H1 (cell line): ENCODE measurements at places on chromosomes 5 and 9. TPM values are rescaled to one million over a fixed set of nuclear protein-coding genes. Genes with fewer than 3 reads are reported as not detected.

DNA sequence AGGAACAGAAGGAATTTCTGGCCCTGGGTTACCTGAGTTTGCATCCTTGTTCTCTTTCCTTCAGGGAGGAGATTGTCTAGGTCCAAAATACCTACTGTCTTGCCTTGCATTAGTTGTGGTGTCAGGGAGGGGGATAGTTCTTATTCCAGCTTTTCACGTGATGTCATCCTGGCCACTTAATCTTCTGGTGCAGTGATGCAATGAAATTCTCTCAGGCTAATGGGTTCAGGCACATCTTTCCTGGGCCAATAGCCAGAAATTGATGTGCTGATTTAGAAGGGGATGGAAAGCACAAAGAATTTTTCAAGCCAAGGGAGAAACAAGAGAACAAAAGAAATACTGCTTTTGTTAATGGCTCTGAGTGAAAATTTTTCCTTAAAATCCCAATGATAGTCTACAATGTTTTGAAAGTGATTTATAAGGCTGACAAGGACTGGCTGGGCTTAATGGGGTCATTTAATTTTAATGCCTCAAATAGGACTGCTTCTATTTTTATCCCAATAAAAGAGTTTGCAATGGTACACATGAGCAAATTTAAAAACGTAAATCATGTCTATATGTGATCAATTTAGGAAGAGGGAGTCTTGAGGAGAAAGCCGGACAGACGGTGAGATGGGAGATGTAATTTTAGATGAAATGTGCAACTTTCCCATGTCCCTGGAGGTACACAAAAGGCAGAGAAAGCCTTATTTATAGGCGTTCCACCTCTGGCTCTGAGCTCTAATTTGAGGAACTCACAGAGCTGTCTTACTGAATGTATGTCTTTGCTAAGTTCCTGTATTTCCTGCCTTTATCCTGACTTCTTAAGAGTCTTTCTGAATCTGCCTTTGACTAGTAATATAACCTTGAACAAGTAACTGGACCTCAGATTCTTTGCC, 89.3 kb upstream of the SV2C start:
- no peak for DNase-seq

GRCh38 chr9:126620478-126620877, 6.8 kb downstream of the LMX1B start:
- DNase-seq = no peak

DNA sequence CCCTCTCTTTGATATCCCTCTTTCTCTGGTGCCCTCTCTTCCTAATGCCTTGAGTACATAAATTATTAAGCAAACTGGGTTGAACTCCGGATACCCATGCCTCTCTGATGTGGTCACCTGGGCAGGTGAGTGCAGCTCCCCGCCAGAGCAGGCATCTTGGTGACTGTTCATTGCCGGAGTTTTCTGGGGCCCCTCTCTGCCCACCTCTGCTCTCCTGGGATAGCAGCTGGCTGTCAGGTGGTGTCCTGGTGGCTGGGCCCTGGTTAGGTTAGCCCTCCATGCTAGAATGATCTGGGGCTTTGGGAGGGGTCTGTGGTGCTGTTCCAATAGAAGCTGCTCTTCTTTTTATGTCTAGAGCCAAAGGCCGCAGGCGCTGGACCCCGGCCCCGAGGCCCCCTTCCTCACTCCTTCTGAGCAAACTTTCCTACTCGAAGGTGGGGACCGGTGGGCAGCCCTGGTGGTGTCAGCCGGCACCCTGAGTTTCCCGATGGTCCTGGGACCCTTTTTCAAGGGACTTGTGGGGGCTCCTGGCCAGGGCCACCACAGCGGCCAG, 4.9 kb upstream of the SCGB3A1 start:
- DNase-seq = no peak

DNA sequence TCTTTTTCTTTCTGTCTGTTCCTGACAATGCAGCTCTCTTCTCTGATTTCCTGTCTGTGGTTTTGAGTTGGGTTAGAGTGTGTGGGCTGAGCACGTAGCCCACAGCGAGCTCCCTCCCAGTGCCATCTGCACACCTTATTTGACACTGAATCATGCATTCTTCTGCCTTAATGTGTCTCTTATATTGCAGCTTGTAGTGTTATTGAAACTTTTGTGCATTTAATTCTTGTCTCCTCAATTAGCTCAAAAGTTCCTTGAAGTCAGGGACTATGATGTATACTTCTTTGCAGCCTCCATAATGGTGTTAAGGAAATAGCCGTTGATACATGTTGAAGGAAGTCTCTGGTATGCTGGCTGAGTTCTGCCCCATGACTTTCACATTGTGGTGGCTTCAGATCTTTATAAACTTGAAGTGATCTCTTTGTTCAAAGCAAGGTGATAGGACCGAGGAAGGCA, 576.2 kb upstream of the CLINT1 start:
- no peak for DNase-seq

GRCh38 chr5:68757626-68758212, 336.1 kb upstream of the SLC30A5 start:
- DNase-seq = no peak

DNA sequence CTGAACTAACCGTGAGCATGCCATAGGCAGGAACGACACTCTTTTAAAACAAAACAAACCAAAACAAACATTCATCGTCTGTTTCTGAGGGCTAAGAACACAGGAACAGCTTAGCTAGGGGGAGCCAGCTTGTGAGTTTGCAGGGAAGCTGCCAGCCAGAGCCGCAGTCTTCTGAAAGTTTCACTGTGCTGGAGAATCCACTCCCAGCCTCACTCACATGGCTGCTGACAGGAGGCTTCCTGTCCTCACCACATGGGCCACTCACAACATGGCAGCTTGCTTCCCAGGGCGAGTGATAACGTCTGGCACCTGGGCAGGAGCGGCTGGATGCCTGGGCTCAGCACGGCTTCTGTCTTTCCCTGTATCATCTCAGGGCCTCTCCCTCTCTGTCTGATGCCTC, 275.2 kb downstream of the MSX2 start:
- no peak for DNase-seq

DNA sequence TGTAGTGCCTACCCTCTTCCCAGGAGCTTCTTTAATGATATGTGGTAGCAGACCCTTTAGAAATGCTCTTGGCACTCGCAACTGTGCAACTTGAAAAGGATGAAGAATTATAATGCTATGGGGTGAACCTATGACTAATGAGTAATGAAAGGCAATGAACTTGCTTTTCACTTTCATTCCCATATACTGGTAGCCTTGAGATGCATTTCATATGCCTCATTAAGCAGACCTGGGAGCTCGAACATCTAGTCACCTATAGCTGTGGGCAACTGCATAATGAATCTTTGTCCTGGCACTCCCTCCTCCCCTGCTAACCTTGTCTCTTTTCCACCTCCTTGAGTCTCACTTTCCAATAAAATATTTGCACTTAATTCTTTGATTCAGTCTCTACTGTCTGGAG, 605.9 kb upstream of the DAB2 start:
- DNase-seq = no peak

- DNase-seq = no peak
Measured at GRCh38 chr5:40396317-40396716, 283.4 kb upstream of the PTGER4 start.

- DNase-seq = no peak
Measured at GRCh38 chr5:173969167-173970049, 19.6 kb upstream of the C5orf47 start.

DNA sequence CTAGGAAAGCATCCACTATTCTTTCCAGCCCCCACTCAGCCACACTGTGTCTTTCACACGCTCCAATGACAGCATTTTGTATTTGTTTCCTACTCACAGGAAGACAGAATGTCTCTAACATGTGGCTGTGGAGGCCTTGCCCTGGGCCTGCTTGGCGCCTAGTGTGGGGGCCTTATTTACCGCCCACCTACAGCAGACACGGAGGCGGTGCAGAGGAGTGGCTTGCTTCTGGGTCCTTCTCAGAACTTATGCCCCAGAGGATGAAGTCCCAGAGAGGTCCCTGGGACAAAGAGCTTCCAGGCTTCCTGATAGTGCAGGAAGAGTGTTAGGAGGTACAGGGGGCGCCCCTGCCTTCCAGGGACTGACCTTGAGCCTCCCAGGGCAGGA, 8.5 kb upstream of the MRNIP start:
- DNase-seq = no peak

GRCh38 chr5:111582993-111583601, 70.8 kb upstream of the STARD4 start:
- no peak for DNase-seq

GRCh38 chr5:142109331-142110045, 909 bp downstream of the NDFIP1 start:
- DNase-seq = no peak

DNA sequence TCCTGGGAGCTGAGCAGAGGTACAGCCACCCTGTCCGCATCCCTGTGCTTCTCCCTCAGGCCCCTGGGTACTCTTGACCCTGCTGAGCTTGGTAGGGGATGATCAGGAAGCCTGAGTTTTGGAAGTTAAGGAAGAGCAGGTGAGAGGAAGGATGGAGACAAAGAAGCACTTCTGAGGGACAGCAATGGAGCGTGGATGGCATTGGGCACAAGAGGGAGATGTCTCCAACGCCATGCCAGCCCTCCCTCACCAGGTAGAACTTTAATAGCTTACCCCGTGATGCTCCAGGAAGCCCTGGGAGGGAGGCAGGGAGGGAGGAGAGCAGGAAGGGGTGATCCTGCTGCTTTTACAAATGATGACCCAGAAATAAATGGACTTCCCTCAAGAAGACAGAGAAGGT, 29.9 kb upstream of the SMU1 start:
- no peak for DNase-seq

DNA sequence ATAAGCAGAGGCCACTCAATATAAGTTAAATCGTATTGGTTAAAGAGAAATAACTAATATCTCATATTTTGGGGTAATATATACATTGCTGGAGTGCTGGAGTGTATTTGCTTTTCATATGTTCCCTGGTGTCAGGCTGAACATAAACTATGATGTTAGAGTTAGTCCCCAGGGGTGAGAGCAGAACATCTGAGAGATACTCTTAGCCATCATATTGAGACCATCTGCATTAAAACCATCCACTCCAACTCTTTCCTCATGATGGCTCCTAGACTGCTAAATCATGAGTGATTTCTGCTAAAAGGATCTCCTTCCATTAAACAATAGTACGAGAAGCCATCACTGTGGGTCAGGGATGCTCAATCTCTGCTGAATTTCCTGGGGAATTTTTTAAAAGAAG, 436.2 kb downstream of the DTWD2 start:
- no peak for DNase-seq

DNA sequence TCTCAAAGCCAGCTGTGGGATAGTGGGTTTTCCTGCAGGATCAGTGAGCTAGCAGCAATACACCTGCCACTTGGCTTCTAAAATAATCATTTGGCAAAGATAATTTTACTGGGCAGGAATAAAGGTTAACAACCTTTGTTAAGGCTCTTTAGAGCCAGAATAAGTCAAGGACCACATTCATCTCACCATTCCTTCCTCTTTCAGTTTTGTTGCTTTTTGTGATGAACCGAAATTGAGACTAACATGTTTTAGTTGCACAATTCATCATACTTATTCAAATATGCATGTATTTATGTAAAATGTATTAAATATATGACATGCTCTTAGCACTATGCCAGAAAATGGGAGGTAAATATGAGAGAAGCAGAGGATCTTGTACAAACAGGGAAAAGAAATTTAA, 824.4 kb upstream of the TYRP1 start:
- no peak for DNase-seq

- DNase-seq = no peak
Measured at GRCh38 chr5:116695681-116696080, 121.1 kb upstream of the SEMA6A start.

- DNase-seq = no peak
Measured at GRCh38 chr5:154440540-154440939, 5.3 kb upstream of the SAP30L start.

DNA sequence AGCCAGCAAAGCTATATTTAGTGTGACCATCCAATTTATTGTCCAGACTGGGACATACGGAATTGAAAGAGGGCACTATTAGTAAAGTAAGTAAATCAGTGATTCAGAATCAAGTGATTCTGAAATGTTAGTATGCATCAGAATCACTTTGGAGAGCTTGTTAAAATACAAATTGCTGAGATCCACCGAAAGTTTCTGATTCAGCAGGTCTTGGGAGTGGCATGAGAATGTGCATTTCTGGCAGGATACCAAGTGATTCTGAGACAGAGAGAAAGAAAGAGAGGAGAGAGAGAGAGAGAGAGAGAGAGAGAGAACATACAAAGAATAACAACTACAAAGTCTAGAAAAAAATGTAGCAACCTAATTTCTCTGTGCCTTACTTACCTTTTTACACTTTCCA, 65.4 kb upstream of the ASTN2 start:
- DNase-seq = no peak

DNA sequence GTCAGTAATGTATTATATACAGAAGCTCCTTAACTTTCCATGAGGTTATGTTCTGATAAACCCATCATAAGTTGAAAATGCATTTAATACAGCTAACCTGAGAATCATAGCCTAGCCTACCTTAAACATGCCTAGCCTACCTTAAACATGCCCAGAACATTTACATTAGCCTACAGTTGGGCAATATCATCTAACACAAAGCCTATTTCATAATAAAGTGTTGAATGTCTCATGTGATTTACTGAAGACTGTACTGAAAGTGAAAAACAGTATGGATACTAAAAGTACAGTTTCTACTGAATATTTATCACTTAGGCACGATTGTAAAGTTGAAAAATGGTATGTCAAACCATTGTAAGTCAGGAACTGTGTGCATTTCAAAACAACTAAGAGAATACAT, 1.6 kb downstream of the GM2A start:
- no peak for DNase-seq

GRCh38 chr5:80191991-80192398, 63.9 kb downstream of the SERINC5 start:
- DNase-seq = no peak

DNA sequence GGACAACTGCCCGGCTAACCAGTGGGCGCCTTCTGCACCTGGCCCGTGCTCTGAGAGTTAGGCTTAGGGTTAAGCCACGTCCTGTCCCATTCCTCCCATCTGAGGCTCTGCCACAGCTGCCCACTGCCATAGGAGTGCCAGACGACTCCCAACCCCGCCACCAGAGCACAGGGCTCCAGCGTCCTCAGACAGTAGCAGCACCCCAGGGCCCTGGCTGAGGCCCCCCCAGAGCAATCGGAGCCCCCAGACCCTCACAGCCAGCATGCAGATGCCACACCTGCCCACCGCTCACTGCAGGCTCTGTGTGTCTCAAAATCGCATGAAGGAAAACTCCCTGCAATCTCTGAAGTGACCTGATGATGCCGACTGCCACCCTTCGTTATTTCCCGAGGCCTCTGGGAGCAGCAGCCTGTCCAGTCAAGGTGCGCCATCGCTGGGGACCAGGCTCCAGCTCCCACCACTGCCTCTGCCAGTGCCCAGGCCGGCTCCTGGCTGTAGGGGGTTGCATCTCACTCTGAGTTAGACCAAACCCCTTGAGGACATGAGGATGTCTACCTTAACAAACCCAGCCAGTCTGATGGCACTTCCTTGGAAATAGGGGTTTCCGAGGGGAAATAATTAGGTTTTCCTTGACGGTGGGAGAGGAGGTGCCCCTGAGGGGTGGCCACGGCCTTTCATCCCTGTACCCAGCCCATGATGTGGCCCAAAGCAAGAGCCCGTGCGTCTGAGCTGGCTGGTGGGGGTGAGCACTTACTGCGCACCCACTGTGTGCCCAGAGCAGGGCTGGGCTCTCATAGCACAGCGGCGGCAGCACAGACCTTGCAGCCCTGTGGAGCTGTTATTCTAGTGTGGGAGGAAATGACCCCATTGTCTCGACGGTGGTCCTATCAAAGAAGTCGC, 58.0 kb upstream of the RNF130 start:
- DNase-seq = no peak

Gene TNPO1
- total RNA-seq = 183 and 211 TPM in 2 replicates

Gene CD14
- total RNA-seq = 0.48 TPM in 1 of 2 replicates, not detected in the other

Gene CCL27
- not detected in 2 replicates for total RNA-seq

Gene TESK1
- 13.9 and 17.5 TPM in 2 replicates for total RNA-seq

Gene GPR151
- total RNA-seq = not detected in 2 replicates

Gene ENTREP1
- total RNA-seq = 22.8 and 25.0 TPM in 2 replicates

Gene ADGRD2
- 1.1 and 1.4 TPM in 2 replicates for total RNA-seq

Gene TNC
- total RNA-seq = 11.2 and 11.4 TPM in 2 replicates

Gene GNAQ
- 58.6 and 63.8 TPM in 2 replicates for total RNA-seq
